Ascending aorta (tissue), 2 donors: ENCODE measurements at places on chromosomes 13 and 19.
A peak's percentile ranks its signal among the peaks of the same experiment; 100 is the strongest.

GRCh38 chr13:113295776-113296175 lies 1.3 kb upstream of the LAMP1 start:
- no peak for DNase-seq
- peaks cover 7% of the 10 kb centered on the region for H3K4me1 ChIP-seq
- no peak overlapping the region for H3K27ac ChIP-seq
- H3K4me3 ChIP-seq = peak overlapping the region; percentile 95

DNA sequence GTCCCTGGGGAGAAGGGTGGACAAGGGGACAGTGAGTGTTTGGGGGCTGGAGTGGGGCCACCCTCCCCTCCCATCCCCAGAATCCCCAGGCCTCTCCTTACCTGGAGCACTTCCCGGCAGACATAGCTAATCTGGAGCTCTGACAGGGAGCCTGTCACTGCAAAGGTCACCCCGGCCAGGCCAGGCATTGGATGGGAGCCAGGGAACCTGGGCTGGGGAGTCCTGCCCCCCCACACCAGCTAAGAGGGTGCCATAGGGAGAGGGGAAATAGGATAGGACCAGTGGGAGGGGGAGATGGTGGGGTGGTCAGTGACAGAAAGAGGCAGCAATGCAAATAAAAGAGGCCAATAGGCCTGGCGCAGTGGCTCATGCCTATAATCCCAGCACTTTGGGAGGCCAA lies 3.5 kb downstream of the MAP4K1 start:
- DNase-seq = no peak
- no peaks in the 10 kb centered on the region for H3K27me3 ChIP-seq
- H3K36me3 ChIP-seq = no peaks in the 10 kb centered on the region
- no peak overlapping the region for H3K4me3 ChIP-seq
- no peak overlapping the region for H3K27ac ChIP-seq

GRCh38 chr19:1998712-1999708 lies 16.5 kb downstream of the BTBD2 start:
- no peaks in the 10 kb centered on the region for H3K4me1 ChIP-seq
- H3K27ac ChIP-seq = no peak overlapping the region
- peaks cover 40% of the 10 kb centered on the region for H3K36me3 ChIP-seq
- no peak for DNase-seq

- no peak overlapping the region for H3K4me3 ChIP-seq
- no peaks in the 10 kb centered on the region for H3K36me3 ChIP-seq
- no peaks in the 10 kb centered on the region for H3K27me3 ChIP-seq
- H3K27ac ChIP-seq = no peak overlapping the region
Measured at GRCh38 chr19:56015756-56016155, 29.2 kb downstream of the NLRP5 start.

DNA sequence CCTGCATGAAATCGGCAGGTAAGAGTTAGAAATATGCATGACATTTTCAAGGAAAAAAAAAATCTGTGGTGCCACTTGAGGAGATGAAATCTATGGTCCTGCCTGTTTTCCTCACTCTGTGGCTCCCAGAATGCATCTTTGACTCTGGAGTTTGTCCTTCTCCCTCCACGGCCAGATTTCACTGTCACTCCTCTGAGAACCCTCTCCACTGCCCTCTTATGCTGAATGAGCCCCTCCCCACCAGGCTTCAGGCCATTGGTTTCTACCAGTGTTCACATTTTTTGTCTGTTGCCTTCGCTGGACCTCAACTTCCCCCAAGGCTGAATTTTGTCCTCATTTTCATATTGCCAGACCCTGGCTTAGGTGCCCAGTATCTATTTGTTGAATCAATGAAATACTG lies 235.0 kb downstream of the ZIC5 start:
- no peaks in the 10 kb centered on the region for H3K36me3 ChIP-seq
- H3K4me1 ChIP-seq = no peaks in the 10 kb centered on the region
- H3K4me3 ChIP-seq = no peak overlapping the region
- H3K27ac ChIP-seq = no peak overlapping the region
- H3K27me3 ChIP-seq = no peaks in the 10 kb centered on the region

DNA sequence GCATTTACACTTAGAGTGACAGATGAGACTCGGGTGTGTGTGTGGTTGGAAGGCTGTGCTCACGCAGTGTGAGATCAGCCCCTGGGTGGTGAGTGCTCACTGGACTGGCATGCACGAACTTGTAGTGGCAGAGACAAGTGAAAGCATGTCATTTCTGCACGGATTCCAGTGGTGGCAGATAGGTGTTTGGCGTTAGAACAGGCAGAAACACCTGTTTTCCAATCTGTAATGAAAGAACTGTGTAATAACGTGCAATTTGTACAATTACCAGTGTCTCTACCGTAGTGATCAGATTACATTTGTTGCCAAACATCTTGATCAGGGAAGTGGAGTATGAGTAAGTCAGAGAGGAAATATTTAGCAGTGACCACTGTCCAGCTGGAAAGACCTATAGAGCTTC lies 8.2 kb downstream of the LAMP1 start:
- H3K36me3 ChIP-seq = peaks cover 8% of the 10 kb centered on the region
- H3K4me3 ChIP-seq = no peak overlapping the region
- no peak for DNase-seq

GRCh38 chr13:108609353-108609752 lies 20.1 kb upstream of the MYO16 start:
- H3K36me3 ChIP-seq = no peaks in the 10 kb centered on the region
- H3K27ac ChIP-seq = no peak overlapping the region
- H3K4me1 ChIP-seq = no peaks in the 10 kb centered on the region
- no peak for DNase-seq
- H3K27me3 ChIP-seq = no peaks in the 10 kb centered on the region

- H3K27ac ChIP-seq = peak overlapping the region; percentile 90
- no peaks in the 10 kb centered on the region for H3K36me3 ChIP-seq
- no peaks in the 10 kb centered on the region for H3K27me3 ChIP-seq
- peaks cover 30% of the 10 kb centered on the region for H3K4me1 ChIP-seq
- DNase-seq = no peak
Measured at GRCh38 chr19:8611391-8611876, 919 bp upstream of the ADAMTS10 start.

DNA sequence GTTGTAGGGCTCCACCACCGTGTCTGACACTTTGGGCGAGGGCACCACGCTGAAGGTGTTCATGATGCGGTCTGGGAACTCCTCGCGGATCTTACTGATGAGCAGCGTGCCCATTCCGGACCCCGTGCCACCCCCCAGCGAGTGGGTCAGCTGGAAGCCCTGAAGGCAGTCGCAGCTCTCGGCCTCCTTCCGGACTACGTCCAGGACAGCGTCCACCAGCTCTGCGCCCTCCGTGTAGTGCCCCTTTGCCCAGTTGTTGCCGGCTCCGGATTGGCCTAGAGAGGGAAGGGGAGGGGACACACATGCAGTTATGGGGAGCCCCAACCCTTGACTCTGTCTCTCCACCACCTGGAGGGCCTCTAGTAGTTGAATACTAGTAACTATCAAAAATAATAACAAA lies 6.2 kb downstream of the TUBB4A start:
- no peaks in the 10 kb centered on the region for H3K27me3 ChIP-seq
- H3K4me3 ChIP-seq = no peak overlapping the region
- no peak for DNase-seq
- no peaks in the 10 kb centered on the region for H3K4me1 ChIP-seq
- H3K27ac ChIP-seq = no peak overlapping the region
- H3K36me3 ChIP-seq = no peaks in the 10 kb centered on the region
